ENCODE measurements at places on chromosomes 7 and 10. TPM values are rescaled to one million over a fixed set of nuclear protein-coding genes. Genes with fewer than 3 reads are reported as not detected.

- H3K4me3 ChIP-seq = peak overlapping the region; percentile 11
- H3K27me3 ChIP-seq = no peaks in the 10 kb centered on the region
- H3K27ac ChIP-seq = peak overlapping the region; percentile 84
- H3K36me3 ChIP-seq = no peaks in the 10 kb centered on the region
These were observed 5.3 kb downstream of the SH3PXD2A start for GRCh38 chr10:103849880-103850571.

GRCh38 chr7:7705318-7705717 is 13.1 kb downstream of the RPA3 start:
- H3K27me3 ChIP-seq = no peaks in the 10 kb centered on the region
- no peaks in the 10 kb centered on the region for H3K36me3 ChIP-seq
- no peak for DNase-seq

- H3K27ac ChIP-seq = no peak overlapping the region
- no peaks in the 10 kb centered on the region for H3K4me1 ChIP-seq
- no peaks in the 10 kb centered on the region for H3K27me3 ChIP-seq
- no peaks in the 10 kb centered on the region for H3K36me3 ChIP-seq
These were observed 38.0 kb downstream of the DRGX start for GRCh38 chr10:49357910-49358309.

DNA sequence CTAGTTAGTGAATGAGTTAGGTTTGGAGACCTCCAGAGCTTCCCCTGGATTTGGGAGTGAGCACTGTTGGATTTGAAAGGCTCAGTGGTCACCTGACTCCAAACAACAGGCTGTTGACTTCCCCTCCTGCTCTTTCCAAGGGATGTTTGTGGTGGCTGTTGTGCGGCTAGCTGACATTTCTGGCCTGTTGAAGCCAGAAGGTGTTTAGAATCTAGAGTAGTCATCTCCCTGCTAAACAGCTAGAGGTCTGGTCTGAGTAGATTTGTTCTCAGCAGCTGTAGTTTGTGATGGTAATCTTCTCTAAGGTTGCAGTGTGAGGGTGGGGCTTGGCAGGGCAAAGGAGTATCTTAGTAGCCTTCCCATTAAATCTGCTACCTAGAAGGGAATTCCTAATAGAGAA is 30.1 kb downstream of the BPGM start:
- no peak for DNase-seq
- H3K4me3 ChIP-seq = no peak overlapping the region
- H3K36me3 ChIP-seq = no peaks in the 10 kb centered on the region
- peaks cover 5% of the 10 kb centered on the region for H3K4me1 ChIP-seq

Gene NPFFR1
- not detected for total RNA-seq

Gene CELF2
- 54.3 TPM for total RNA-seq

Gene C10orf53
- total RNA-seq = not detected
